Naive thymus-derived CD8-positive, alpha-beta T cell (primary cell): ENCODE measurements at places on chromosomes 7 and 10. TPM values are rescaled to one million over a fixed set of nuclear protein-coding genes. Genes with fewer than 3 reads are reported as not detected.

Gene EIF3B
- 153 TPM for total RNA-seq

Gene CD36
- total RNA-seq: 2.8 TPM

DNA sequence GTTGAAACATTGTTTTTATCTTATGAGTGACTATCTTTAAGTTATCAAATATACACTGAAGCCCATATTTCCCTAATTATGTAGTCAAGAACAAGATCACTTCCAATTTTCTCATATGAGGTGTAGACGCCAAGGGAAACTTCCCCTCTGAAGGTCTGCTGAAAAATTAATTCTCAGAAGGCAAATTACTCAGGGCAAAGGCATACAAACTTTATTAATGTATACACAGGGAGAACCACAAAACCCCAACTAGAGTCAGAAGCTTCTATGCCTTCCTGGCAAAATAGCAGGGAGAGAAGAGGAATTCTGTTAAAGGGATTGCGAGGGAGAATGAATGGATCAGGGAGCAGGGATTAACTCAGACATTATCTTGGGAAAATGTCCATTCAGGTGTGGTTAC lies 83.4 kb downstream of the DOCK4 start:
- DNase-seq: no peak

- DNase-seq: no peak
Measured at GRCh38 chr10:94402843-94403379, 570 bp downstream of the TBC1D12 start.

Gene SLC13A4
- total RNA-seq: not detected

Gene LAMB4
- 1.4 TPM for total RNA-seq
